ENCODE measurements at places on chromosomes 13 and 19.

GRCh38 chr13:26246154-26246553, 7.8 kb upstream of the CDK8 start:
- DNase-seq, result no peak

GRCh38 chr19:49875857-49876421, 1.2 kb downstream of the AKT1S1 start:
- DNase-seq, result no peak

DNA sequence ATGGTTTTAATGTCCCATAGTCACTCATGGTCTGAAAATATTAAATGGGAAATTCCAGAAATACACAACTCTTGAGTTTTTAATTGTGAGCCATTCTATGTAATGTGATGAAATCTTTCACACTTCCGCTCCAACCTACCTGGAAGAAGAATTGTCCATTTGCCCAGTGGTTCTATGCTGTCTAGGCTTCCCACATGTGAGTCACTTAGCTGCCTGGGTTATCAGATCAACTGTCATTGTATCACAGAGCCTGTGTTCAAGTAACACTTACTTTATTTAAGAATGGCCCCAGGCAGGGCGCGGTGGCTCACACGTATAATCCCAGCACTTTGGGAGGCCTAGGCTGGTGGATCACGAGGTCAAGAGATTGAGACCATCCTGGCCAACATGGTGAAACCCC, 1450.5 kb downstream of the EFNB2 start:
- no peak for DNase-seq

DNA sequence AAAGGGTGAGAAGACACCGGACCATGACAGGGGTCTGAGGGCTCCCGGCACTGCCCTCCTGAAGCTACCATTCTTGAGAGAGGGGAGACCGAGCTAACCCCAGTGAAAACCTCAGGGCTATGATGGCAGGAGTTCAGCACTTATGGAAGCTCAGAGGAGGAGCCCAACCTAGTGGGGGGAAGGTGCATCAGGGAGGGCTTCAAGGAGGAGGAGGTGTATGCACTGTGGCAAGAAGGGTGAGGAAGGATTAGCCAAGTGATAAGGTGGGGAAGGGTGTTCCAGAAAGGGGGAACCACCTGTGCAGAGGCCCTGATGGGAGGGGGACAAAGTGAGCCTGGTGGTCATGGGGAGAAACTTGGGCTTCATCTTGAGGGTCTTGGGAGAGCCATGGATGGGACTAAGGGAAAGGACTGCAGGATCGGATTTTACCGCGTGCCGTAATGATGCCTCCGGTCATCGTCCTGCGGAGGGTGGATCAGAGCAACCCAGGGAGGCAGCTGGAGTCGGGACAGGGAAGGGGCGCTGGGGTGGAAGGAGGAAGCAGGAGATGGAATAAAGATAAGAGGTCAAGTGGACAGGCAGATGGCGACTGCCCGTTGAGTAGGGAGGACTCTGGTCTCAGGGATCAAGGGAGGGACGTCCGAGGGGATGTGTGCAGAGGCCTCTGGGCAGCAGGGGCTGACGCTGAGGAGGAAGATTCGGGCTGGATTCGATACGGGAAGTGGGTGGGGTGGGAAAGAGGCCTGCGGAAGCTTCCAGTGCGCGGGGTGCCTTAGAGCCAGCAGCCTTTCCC, 13.3 kb upstream of the PSMD8 start:
- no peak for DNase-seq

DNA sequence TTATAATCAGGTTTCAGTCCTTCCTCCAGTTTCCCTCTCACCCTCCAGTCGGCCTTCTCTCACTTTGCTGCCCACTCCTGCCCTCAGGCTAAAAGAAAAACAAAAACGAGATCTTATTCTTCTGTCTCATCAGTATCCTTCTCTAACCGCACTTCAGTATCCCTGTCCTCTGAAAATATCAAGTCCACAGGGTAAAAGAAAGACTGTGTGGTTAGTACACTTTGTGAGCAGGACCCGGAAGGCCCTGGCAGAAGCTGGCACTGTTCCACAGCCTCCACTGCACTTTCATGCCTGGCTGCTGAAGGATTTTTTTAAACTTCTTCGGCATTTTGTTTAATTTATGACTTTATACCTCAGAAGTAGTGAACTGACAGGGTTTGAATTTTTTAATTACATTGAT, 51.8 kb downstream of the TM9SF2 start:
- DNase-seq, result no peak

GRCh38 chr19:31560086-31561060, 211.1 kb upstream of the TSHZ3 start:
- no peak for DNase-seq

DNA sequence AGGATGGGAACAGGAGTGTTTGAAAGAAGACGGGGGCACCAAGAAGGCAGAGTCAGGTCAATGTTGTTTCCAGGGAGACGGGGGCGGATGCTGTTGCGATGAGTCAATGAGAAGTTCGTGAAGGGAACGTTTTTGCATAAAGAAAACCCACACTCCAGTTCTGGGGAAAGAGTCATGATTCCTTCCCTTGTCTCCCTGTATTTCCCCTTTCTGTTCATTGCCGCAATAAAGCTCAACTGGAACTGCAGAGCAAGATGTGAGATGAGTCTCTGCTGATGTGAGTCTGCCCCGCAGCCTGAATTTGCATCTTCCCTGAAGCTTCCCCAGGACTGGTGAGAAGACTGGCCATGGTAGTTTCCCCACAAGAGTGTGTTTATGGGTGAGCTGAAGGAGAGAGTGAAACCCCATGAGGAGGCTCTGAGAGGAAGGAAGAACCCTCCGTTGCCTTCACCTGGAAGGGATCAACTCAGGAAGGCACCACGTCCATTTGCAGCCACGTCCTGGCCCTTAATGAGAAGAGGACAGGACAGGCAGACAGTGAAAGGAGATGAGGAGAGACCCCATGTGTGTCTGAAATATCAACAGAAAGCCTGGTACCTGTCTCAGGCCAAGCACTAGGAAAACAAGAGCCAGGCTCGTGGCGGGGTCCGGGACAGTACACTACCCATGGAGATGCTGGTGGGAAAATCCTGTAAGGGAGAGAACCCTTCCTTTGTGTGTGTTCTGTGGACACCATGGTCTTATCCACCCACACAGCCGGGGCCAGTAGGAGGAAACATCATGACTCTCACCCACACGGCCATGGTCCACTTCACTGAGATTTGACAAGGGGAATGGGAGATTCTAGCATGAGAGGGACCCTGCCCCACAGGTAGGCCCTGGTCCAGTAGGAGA, 13.7 kb downstream of the LILRA1 start:
- no peak for DNase-seq

GRCh38 chr19:42199440-42200115, 17.9 kb downstream of the DEDD2 start:
- no peak for DNase-seq

- no peak for DNase-seq
Observed at GRCh38 chr19:50729894-50730293, 6.7 kb downstream of the CLEC11A start.

GRCh38 chr13:72165276-72165675, 298.3 kb upstream of the DACH1 start:
- DNase-seq, result no peak

Measured in frontal cortex (tissue), 4 donors.